Caco-2 (cell line): ENCODE measurements at places on chromosomes 13 and 19. TPM values are rescaled to one million over a fixed set of nuclear protein-coding genes. Genes with fewer than 3 reads are reported as not detected.

- no peak for DNase-seq
- no peaks in the 10 kb centered on the region for H3K36me3 ChIP-seq
- H3K4me1 ChIP-seq: peaks cover 67% of the 10 kb centered on the region
- H3K27ac ChIP-seq: peak overlapping the region; percentile 92
- H3K4me3 ChIP-seq: no peak overlapping the region
Observed at GRCh38 chr19:2167896-2168618, 4.3 kb downstream of the DOT1L start.

- no peaks in the 10 kb centered on the region for H3K27me3 ChIP-seq
- H3K27ac ChIP-seq: no peak overlapping the region
- H3K4me1 ChIP-seq: no peaks in the 10 kb centered on the region
- H3K4me3 ChIP-seq: no peak overlapping the region
Observed at GRCh38 chr19:16343156-16343555, 18.5 kb downstream of the KLF2 start.

The PTH2 gene
- not detected in 2 replicates for total RNA-seq

GRCh38 chr19:39412867-39413271, 400 bp downstream of the PLEKHG2 start:
- DNase-seq: no peak
- peak overlapping the region; percentile 88 for H3K4me3 ChIP-seq

DNA sequence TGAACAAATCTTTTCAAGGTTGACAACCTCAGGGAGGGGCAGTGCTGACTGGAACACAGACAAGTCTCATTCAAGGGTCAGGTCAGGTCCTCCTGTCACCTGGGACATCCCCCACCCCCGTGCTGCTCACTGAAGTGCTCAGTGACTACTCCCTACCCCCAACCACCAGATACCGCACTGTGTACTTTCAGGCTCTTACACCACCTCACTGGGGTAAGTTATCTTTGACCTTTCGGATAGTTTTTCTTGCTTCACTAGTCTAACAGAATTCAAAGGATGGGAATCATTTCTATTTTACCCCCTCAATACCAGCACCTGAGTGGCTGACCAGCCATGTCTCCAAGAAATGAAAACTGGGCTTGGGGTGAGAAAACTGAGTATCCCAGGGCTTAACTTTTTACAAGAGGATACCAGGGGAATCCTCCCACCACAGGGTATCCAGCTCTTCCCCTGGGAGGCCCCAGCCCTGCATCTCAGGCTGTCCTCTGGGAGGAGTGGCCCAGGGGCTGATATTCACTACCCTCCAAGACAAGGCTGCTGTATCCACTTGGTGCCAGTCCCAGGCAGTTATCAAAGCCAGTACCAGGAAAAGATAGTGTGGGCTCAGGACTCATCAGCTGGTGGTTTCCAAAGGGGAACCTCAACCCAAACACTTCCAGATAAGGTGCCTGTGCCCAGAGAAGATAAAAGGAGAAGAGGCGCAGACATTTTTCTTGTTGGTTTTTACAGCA, 2.1 kb downstream of the ZNF563 start:
- H3K4me1 ChIP-seq: peaks cover 14% of the 10 kb centered on the region
- no peaks in the 10 kb centered on the region for H3K27me3 ChIP-seq
- DNase-seq: peak; percentile 54
- H3K36me3 ChIP-seq: no peaks in the 10 kb centered on the region
- H3K4me3 ChIP-seq: no peak overlapping the region
- H3K27ac ChIP-seq: peak overlapping the region; percentile 59

- H3K4me3 ChIP-seq: peak overlapping the region; percentile 94
- H3K4me1 ChIP-seq: 0 out of 2 replicates have a peak, but pooled peaks cover 6% of the 10 kb centered on the region
Observed at GRCh38 chr19:16542910-16543472, 754 bp upstream of the CHERP start.

- no peak for DNase-seq
- no peak overlapping the region for H3K4me3 ChIP-seq
- H3K27me3 ChIP-seq: no peaks in the 10 kb centered on the region
- peak overlapping the region; percentile 93 for H3K27ac ChIP-seq
- peaks cover 60% of the 10 kb centered on the region for H3K4me1 ChIP-seq
Observed at GRCh38 chr13:106145997-106146864, 389.2 kb downstream of the EFNB2 start.

- H3K27me3 ChIP-seq: no peaks in the 10 kb centered on the region
- no peak for DNase-seq
- H3K4me3 ChIP-seq: no peak overlapping the region
- H3K4me1 ChIP-seq: peaks cover 19% of the 10 kb centered on the region
Observed at GRCh38 chr13:73412933-73413332, 354.1 kb downstream of the KLF5 start.

The KLHL1 gene
- total RNA-seq: not detected in 2 replicates
